ENCODE measurements at places on chromosomes 16 and 17.

DNA sequence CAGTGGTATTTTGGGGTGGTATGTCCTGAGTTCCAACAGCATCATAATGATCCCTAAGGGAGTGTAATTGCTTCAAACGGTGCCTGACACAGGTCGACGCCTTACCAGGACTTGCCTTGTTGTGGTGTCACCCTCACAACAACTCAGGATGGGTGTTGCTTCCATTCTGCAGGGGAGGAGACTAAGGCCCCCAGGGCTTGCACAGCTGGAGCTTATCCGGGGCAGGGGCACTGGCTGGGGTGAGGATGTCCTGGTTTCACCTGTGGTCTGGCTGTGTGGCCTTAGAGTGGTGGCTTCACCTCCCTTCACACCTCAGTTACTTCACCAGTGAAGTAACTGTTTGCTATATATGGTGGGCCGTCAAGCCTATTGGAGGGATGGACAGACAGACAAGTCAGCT is 23.3 kb downstream of the LLGL2 start:
- no peak for DNase-seq

DNA sequence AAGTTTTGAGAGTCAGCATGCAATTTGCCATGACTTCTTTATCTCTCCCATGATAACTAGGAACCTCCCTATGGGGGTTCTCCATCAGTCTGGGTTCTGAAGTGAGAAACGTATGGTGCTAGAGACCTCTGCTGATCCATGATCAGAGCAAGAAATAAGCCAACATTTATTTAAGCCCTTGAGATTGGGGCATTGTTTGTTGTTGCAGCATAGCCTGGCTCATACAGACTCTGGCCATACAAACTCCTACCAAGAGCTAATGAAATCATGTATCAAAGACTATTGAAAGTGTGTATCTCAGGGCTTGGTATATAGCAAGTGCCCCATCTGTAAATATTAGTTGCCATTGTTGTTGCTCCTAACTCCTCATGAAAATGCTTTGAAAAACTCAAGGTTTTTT is 233.9 kb downstream of the MAF start:
- no peak for DNase-seq

- DNase-seq = no peak
Observed at GRCh38 chr17:12922120-12922519, 95.7 kb downstream of the ELAC2 start.

DNA sequence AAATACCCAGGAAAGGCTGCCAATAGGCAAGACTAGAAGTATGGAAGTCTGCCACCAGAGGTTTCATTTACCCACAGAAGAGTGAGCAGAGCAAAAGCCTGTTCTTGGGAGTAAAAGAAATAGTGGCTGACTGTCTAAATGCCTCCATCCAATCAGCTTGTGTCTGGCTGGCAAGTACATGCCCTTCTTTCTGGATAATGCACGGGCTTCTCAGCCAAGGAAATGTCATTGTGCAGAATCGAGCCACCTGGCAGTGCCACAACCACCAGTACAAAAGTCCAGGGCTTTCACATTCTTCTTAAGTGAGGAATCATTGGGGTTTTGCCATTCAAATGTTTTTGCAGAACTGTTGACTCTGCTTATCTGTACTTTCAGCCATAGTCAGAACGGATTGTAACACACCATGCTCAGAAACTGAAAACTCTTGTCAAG is 10.1 kb upstream of the ERCC4 start:
- DNase-seq = no peak

GRCh38 chr16:63650550-63650949 is 1471.3 kb downstream of the CDH11 start:
- DNase-seq = no peak

- DNase-seq = no peak
Observed at GRCh38 chr16:71885261-71885650, 1.3 kb upstream of the ZNF821 start.

Data from CD4-positive, alpha-beta T cell treated with Interleukin-15 for 1 hour (primary cell).